Globus pallidus (tissue), 1 donor: ENCODE measurements at places on chromosomes 3 and 15.
A peak's percentile ranks its signal among the peaks of the same experiment; 100 is the strongest.

DNA sequence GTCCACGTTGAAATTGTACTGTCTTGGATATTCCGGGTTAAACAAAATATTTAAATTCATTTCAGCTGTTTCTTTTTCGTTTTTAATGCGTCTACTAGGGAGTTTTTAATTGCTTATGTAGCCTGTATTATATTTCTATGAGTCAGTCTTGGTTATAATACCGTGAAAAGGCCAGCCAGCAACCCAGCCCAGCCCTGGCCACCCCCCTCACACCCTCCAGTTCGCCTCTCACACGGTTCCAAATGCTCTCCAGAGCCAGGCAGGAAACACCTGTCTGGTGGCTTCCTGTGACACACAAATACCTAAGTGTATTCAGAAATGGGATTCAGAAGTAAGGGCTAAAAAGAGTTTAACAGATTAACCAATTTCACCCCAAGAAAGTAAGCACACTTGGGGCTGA, 4.4 kb downstream of the SH3BP5 start:
- no peak for DNase-seq

DNA sequence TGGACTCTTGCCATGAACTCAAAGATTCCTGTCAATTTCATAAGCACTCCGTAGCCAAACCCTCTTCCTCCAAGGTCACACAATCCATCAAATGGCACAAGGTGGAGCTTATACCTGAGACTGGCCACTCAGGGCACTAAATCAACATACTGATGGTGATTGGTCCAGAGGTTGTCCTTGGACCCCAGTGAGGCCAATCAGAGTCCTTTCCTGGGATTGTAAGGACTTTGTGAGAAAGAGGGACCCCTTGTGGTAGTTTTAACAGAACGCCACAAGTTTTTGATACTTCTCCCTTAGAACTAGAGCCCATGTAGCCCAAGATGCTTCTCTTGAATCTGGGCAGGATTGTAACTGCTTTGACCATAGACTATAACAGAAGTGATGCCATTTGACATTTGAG, 44.4 kb upstream of the LARS2 start:
- DNase-seq: no peak

- peak; percentile 22 for DNase-seq
These were observed 29.5 kb downstream of the CLEC3B start for GRCh38 chr3:45055411-45056143.

DNA sequence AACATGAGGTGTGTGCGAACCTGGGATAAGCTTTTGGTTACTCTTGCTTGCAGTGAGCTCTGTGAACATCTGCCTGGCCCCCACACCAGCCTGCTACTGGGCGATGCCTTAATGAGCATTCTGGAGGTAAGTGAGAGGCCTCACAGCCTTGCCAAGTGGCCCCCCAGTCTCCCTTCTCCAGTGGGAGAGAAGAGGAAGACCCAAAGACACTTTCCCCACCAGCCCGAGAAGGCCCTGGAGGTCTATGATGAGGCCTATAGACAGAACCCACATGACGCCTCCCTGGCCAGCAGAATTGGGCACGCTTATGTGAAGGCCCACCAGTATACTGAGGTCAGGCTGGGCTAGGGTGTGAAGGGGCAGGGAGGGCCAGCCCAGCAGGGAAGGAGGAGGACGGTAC, 22.5 kb downstream of the TTC21A start:
- DNase-seq: no peak

- DNase-seq: no peak
These were observed 276.0 kb downstream of the MFSD1 start for GRCh38 chr3:159077860-159078259.
